ENCODE measurements at places on chromosomes 12 and 14.

DNA sequence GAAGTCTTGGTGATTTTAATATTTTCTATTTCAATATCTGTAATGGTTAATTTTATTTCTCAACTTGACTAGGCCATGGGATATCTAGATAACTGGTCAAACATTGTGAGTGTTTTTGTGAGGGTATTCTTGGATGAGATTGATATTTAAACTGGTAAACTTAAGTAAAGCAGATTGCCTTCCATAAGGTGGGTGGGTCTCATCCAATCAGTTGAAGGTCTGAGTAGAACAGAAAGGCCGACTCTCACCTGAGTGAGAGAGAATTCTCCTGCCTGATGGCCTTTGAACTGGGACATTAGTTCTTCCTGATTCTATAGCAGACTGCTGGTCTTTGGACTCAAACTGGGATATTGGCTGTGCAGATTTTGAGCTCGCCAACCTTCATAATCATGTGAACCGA, 36.3 kb downstream of the OTOGL start:
- DNase-seq = no peak

- DNase-seq = peak; percentile 21
These were observed 29.2 kb downstream of the ITPK1 start for GRCh38 chr14:93086441-93087055.

DNA sequence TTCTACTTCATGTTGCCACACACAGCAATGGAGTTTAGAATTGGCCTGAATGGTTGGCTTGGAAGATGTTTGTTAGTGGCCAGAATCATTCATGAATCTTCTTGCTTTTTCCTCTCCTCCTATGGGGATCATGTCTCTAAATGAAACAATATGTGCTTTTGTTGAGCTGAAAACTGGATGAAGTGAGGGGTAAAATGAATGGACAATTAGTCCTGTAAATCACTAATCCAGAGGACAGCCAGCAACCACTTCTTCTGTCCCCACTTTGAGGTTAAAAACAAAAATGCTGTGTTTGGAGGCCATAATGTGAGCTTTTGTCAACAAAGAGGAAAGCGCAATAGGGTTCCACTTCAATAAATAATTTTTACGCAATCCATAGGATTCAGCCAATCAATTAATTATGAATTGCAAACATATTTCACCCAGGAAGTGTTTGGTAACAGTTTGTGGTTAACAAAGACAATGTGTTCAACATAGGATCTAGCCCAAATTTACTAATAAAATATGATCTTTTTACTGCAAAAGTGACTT, 30.3 kb upstream of the AMIGO2 start:
- no peak for DNase-seq

- no peak for DNase-seq
These were observed 896.0 kb downstream of the GALC start for GRCh38 chr14:87097015-87097414.

DNA sequence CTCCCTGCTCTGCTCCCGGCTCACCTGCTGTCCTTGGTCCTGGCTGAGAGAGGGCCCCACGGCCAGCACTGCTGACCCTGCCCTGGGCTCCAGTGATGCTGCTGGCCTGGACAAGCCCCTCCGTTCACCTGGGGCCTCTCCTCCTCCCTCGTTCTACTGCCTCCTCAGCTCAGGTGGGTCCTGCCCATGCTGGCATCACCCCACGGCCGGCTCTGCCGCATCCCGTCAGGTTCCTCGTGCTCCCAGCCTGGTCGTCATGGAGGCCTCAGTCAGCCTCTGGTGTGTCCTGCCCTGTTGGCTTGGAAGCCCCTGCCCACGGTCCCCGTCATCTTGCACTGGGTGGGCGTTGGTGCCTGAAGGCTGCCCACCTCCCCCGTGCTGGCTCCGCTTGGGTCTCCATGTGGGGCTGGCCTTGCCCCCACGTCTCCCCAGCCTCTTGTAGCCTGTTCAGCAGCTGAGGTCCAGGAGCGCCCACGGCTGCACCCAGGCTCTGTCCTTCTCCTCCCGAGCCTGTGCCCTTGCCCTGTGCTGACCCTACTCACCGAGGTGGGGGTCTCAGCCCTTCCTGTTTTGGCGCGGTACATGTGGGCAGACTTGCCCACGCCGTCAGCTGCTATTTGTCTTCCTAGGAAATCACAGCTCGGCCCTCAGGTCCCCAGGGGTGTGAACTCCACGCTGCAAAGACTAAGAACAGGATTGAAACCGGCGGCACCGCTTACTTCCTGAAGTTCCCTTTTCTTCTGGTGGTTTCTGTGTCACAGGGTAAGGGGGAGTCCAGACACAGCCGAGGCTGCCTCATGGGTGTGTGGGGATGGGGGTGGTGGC, 121.6 kb downstream of the TMEM121 start:
- DNase-seq = no peak

DNA sequence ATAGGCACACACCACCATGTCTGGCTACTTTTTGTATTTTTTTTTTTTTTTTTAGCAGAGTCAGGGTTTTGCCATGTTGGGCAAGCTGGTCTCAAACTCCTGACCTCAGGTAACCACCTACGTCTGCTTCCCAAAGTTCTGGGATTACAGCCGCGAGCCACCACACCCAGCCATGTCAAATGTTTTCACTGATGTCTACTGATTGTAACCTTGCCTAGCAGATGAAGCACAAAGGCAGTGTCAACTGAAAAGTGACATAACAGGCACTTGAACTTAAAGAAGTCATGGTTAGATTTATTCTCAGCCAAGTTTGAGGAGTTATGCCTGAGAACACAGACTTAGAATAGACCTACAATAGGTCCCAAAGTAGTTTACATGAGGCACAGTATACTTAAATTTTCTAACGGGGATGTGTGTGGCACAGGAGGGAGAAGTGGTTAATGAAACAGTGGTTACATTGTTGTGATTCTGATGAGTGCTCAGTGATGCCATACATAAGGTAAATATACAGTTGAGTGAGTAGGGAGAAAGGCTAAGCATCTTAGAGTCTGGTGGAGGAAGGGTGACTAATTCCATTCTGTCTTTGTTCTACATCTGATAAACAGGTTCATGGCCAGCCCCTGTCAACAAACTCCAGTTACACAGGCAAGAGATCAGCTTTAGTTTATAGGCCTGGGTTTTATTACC, 12.6 kb upstream of the RNASE4 start:
- peak; percentile 50 for DNase-seq
